Spinal cord (tissue), 10 donors: ENCODE measurements at places on chromosomes 5 and 9.

DNA sequence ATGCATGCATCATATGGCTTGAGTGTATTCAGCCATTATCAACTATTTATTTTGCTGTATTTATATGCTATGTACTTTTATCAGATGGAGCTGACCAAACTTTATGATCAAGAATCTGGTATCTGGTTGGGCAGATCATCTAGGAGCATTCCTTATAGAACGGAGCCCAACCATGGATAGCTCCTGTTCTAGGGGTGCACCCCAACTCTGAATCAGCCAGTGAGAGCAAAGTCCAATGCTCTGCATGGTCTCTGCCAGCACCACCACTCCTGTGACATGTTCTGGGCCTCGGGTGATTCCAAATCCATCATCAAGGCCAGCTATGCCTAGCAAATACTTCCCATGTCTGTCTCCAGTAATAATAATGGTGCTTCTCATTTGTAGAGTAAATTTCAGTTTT is 517.5 kb downstream of the AGTPBP1 start:
- no peak for DNase-seq

GRCh38 chr5:6218116-6218515 is 160.2 kb downstream of the MED10 start:
- no peak for DNase-seq

DNA sequence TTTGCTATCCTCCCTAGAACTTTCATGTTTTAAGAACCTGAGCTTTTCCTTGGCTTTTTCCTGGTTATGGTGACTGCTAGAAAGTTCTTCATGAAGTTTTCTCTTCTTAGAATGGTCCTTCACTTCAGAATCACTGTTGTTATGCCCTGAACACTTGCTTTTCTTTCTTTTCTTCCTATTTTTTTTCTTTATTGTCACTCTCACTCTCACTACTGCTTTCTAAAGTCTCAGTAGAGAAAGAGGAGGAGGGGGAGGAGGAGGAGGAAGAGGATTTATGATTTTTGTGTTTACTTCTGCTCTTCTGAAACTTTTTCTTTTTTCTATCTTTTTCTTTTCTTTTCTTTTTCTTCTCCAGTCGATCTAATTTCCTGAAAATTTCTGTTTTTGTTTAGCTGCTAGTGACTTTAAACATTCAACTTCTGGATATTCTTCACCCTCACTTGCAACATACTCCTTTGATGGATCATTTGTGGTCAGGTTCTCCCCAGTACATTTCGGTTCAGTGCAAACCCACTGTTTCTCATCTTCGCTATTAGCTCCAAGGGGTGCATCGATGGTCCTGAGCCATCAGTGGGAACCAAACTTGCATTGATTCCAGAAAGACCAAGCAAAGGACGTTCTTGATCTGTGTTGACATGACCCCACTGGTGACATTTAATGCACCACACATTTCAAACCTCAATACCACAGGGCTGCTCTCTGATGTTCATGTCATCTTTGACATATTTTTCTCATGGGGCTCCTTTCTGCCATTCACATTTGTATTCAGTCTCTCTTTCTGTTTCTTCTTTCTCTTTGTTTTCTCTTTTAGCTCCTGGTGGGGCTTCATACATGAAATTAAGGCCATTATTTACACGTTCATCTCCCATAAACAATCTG is 81.6 kb upstream of the HAND1 start:
- DNase-seq: no peak

GRCh38 chr9:71647094-71647591 is 121.2 kb downstream of the CEMIP2 start:
- no peak for DNase-seq

DNA sequence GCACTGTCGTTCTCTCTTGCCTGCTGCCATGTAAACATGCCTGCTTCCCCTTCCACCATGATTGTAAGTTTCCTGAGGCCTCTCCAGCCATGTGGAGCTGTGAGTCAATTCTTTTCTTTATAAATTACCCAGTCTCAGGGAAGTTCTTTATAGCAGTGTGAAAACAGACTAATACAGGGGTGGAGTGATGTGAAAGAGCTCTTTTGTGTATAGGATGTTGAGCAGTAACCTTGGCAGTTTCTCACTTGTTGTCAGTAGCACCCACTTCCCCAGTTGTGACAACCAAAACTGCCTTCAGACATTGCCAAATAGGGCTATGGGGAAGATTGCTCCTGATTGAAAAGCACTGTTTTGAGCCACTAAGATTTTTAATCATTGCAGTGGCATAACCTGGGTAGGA is 552.2 kb upstream of the ZNF462 start:
- no peak for DNase-seq

DNA sequence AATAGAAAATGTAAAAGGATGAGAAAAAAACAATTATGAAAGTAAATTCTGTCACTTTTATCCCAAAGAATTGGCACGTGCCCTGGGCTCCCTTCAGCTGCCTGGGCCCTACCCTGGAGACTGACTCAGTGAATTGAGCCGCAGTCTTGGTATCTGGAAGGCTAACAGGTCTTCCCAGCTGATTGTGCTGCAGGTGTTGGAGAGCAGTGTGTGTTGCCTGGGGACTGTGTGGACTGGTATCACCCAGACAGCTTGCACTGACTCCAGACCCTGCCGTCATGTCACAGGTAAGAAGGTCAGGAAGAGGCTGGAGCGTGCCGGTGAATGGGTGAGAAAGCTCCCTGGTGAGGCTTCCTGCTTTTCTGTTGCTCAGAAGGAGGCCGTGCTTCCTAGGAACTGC is 83.3 kb downstream of the AOPEP start:
- DNase-seq: no peak

- no peak for DNase-seq
Observed at GRCh38 chr9:120481248-120481647, 98.7 kb downstream of the CDK5RAP2 start.

DNA sequence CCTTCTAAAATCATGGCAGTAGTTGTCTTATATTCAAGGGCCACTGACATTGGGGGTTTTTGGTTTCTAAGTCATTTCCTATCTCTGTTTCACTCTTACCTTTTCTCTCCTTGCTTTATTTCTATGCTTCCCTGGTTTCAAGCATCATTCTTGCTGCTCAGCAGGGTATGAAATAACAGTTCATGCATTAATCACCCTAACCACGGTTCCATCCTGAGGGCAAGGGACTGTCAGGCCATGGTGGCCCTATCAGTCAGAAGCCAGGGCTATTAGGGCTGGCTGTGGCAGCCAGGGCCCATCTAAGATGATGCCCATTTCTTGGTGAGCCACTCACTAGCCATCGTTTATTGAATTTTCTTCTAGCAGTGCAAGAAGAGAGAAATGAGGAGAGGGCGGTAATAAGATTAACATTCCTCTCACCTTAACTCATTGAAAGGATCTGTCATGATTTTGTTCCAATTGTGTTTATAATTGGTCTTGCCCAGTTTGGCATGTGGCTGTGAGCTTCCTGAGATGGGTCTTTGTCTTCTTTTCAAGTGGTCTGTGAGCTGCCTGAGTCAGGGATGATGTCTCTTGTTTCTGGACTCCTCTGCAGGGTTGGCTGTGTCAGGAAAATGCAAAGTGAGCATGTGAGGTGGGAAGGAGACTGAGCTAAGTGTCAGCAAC is 45.2 kb downstream of the CYSTM1 start:
- DNase-seq: no peak

- DNase-seq: no peak
Observed at GRCh38 chr9:135801070-135801469, 99.1 kb downstream of the KCNT1 start.

DNA sequence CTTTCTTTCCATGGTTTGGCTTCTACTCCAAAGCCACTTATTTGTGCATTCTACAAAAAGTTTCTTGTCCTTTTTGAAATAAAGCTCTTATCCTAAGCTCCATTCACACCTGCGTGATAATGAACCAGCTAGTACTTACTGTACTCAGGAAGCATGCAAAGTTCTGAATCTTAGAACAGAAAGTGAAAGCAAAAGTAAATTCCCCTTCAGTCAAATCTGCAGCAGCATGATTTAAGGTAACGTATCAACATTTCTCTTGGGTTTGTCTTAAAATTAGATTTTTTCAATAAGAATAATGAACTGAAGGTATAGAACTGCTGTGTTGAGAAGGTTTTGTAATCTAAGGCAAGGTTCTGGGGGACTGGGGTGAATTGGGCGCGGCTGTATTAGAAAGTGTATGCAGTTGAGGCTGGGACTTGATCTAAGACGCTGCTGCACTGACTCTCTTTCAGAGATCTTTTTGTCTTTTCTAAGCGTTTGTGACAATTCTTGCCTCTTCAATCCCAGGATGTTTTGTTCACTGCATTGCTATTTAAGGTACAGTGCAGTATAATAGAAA is at the start of gene ERAP2:
Gene ERAP2, plus strand, starts transcription at position 209 of the 559 bp plus-strand sequence. CDS start 3,186 bp downstream, outside the sequence.
- no peak for DNase-seq

GRCh38 chr5:151100681-151101080 is 19.8 kb upstream of the TNIP1 start:
- DNase-seq: no peak

- DNase-seq: no peak
Observed at GRCh38 chr5:2783223-2783622, 31.7 kb upstream of the IRX2 start.

DNA sequence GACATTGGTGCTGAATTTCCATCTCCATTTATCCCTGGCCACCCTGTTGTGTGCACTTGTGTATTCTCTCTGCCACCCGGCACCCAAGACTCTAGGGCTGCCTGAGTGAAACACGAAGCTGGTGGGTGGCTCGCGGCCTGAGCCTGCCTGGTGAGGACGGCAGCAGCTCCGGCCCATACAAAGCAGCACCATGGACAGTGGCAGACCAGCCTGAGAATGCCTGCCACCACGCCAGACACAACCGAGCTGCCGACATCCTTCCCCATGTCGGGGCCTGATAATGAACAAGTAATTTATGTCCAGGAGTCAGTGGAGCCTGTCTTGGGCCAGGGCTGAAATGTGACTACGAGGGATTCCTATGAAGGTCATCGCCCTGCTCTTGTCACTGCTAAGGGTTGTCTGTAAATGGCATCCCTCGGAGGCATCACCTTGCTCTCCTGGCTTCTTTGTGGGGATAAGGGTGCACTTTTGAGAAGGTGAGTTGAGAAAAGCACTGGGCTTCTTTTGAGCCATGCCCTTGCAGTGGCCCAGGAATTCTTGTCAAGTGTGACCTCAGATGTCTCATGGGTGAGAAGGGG is 175.7 kb downstream of the MELK start:
- no peak for DNase-seq

GRCh38 chr5:147017191-147017590 is 138.6 kb upstream of the PPP2R2B start:
- DNase-seq: no peak

DNA sequence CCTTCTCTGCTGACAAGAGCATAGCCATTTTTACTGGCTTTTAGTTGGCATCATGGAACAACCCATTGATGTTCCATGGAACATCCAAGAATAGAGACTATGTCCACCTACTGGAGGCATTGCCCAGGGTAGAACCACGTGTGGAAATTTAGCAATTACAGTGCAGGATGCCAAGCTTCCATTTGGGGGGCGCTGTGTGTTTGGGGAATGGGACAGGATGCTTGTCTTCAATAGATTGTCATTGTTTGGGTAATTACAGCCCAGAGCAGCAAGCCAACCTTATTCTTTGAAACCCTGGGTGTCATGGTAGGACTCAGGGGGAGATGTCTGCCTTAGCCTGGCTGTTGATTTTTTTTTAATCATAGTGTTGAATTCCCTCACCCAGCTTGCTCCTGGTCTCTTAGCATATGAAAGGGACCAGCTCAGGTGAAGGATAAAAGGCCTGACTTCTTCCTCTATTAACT is 171.1 kb downstream of the DOCK2 start:
- DNase-seq: no peak

DNA sequence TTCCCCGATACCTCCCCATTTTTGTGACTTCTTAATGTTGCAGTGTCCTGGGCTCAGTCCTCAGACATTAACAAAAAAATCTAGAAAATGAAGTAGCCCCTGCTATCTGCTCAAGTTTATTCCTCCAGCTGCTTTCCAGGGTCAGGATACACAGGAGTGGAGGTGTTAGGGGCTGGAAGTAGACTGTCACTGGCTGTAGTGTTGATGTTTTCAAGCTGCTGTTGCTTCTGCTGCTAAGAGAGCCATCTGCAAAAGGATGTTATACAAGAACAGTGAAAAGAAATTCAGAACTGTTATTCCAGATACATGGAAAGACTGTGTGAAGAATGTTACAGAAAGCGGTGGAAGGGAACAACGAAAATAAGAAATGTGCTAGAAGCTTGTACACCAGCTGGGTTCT is 10.7 kb downstream of the CD14 start:
- DNase-seq: no peak

GRCh38 chr9:20384642-20385041 is 237.7 kb downstream of the MLLT3 start:
- no peak for DNase-seq

DNA sequence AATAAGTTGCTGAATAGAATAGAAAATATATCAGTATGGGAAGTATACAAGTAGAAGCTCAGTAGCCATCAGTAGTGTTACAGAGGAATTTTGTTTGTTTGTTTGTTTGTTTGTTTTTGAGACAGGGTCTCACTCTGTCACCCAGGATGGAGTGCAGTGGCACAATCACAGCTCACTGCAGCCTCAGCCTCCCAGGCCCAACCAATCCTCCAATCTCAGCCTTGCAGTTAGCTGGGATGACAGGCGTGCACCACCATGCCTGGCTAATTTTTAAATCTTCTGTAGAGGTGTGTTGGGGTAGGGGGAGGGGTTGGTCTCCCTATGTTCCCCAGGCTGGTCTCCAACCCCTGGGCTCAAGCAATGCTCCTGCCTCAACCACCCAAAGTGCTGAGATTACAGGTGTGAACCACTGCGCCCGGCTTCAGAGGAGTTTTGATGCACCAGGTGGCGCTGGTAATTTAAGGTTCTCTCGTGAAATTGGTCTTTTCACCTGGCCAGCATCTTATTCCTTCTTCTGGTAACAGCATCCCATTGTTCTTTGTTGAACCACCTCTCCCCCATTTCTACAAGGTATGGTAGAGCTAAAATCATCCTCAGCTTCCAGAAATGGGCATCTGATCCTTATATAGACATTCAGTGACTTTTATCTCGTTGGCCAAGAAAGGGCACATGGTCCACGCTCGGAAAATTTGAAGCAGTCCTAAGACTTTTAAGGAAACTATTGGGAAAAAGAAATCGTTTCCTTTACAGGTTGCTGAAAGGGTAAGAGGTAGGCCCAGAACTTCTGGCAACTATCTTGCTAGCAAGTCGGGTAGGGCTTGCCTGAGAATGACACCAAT is 157.1 kb downstream of the ARRDC3 start:
- DNase-seq: no peak

GRCh38 chr5:131595088-131596033 is 39.7 kb downstream of the RAPGEF6 start:
- DNase-seq: no peak
